ENCODE measurements at places on chromosomes 11 and 22.

GRCh38 chr22:29625090-29625825 lies 21.8 kb downstream of the NF2 start:
- no peak for DNase-seq

GRCh38 chr11:75574698-75575602 lies 12.9 kb downstream of the SERPINH1 start:
- no peak for DNase-seq

DNA sequence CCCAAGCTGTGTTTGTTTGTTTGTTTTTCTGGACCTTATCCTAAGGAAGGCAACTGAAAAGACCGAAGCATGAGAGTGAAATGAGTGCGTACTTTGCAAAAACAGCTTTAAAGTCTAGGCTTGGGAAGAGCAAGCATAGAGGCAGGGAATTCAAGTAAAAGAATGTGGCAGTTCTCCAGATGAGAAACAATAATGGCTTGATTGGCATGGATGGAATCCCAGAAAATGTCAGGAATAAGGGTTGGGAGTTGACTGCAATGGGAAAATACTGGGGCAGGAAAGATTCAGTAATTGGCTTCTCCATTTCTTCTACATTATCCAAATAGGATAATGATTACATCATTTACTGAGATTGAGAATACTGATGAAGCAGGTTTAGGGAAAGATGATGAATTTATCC lies 17.5 kb downstream of the SAAL1 start:
- DNase-seq, result no peak

DNA sequence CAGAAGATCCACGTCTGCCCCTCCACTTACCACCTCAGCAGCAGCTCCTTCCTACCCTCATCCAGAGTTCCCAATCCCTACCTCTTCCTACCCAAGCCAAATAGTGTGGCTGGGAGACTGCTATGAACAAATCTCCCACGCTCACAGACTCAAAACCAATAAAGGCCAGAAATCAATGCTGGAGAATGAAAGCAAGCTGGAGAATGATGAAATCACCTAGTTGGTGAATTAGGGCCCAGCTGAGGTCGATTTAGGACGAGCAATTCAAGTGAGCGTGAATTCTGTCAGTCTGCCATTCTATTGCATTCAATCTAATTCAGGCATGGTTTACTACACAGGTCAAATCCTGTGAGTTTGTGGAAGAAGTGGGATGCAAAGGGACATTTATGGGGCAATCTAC lies 22.5 kb downstream of the COMMD9 start:
- no peak for DNase-seq

- no peak for DNase-seq
These were observed 8.7 kb upstream of the PAX6 start for GRCh38 chr11:31819621-31820437.

DNA sequence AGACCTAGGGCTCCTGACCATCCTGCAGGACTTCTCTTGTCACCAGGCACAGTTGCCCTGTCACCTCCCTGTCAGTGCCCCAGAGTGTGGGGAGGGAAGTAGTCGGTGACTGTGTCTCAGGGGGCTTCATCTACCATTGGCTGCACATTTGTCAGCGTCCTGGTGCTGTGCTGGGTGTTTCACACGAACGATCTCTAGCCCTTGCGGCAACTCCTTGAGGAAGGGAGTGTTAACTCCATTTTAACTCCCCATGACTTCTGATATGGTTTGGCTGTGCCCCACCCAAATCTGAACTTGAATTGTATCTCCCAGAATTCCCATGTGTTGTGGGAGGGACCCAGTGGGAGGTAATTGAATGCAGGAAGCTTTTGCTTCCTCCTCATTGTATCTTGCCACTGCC lies 7.1 kb downstream of the TSKU start:
- no peak for DNase-seq

DNA sequence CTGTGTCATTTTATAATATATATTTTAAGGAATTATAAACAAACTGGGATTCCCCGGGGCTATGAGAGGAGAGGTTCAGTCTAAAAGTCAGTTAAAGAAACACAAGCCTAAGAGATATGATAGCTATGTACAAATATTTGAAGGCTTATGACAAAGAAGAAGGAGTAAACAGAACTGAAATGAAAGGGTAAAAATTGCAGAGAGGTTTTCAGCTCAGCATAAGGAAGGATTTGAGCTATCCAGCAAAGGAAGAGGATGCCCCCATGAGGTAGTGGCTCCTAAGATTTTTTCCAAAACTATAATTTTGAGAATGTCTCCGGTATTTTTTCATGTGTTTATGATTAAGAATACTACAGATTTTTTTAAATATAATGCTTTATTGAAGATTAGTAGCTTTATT lies 57.9 kb upstream of the ANGPTL5 start:
- DNase-seq, result no peak

GRCh38 chr22:31846161-31847115 lies 92.6 kb downstream of the DEPDC5 start:
- no peak for DNase-seq

DNA sequence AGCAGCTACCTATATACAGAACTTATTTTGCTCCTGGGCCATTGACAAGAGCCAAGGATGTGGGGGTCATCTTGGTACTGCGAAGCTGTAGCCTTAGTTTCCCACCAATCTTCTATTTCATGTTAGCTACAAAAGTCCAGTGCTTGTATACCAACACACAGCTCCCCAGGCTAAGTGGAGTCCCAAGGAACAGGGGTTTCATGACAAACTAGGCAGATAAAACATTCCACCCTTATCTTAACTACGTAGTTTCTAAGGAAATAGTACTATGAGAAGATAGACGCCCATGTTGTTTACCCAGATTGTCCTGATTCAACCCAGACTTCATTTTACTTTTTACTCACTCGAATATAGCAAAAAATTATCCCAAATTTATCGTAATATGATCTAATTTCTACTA lies 218.5 kb downstream of the DYNC2H1 start:
- DNase-seq, result no peak

GRCh38 chr22:30424534-30425326 lies 838 bp upstream of the MTFP1 start:
- no peak for DNase-seq

DNA sequence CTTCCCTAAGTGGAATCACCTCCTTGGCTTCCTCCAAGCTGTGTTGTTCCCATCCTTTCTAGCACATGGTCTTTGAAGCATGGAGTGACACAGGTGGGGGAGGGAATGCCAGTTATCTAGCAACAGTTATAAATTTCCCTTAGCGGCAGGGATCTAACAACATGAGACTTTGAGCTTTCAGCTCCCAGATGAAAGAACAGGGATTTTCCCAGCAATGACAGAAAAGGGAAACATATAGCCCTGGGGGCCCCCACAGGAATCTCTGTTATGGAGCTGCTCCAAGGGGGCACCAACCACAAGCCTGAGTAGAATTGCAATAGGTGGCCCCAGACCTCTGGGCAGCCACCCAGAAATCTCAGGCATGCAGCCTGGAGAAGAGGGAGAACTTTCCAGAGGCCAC lies 163.0 kb downstream of the GRIK4 start:
- DNase-seq, result no peak

DNA sequence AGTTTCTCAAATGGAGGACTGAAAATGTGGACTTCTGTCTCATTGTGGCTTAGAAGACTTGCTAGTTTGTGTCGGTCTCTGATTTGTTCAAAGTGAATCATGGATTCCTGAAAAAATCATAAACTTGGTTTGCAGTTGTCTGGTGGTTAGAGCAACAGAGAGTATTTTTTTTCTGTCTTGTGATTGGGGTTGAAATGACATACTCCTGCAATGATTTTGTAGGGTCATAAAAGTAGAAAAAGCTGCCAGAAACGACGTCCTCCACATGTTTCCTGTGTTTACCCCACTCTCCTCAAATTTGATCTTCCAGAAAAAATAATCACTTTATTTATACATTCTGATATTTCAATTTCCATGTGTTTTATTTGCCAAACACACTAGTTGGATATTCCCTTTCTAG lies 219.2 kb upstream of the PGR start:
- DNase-seq, result no peak

DNA sequence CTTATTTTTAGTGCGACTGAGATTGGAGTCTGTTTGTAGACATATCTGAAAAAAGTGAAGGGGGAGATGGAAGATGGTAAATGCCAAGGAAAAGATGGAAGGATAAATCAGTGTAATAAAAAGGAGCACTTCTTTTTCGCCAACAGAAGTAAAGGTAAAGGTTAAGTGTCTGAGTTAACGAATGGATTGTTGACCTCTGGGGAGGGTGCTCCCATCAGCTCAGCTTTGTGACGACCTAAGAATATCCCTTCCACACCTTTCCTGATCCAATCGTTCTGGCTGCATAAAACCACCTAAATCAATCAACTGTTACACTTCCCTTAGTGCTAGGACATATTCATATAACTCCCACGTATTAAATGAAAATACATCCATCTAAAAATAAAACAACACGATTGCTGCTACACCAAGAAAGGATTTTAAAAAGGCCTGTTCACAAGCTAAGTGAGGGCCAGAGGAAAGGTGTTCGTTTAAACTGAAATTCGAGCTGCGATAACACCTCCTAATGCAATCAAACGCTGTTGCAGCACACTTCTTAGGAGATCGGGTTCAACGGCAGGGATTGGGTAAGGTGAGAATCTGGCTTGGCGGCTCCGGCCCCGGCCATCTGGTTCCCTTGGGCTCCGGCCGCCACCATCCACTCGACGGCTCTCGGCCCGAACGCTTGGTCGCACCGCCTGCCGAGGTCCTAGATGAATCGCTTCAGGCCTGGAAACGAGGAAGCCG lies 658 bp downstream of the C11orf71 start:
- DNase-seq, result peak; percentile 78

- DNase-seq, result no peak
These were observed 57.5 kb upstream of the MS4A8 start for GRCh38 chr11:60641940-60642339.
